ENCODE measurements at places on chromosomes 3 and 15. TPM values are rescaled to one million over a fixed set of nuclear protein-coding genes. Genes with fewer than 3 reads are reported as not detected.

- H3K27ac ChIP-seq: peak overlapping the region; percentile 45
- 0 out of 2 replicates have a peak, but pooled peaks cover 1% of the 10 kb centered on the region for H3K36me3 ChIP-seq
- peaks cover 24% of the 10 kb centered on the region for H3K4me1 ChIP-seq
Measured at GRCh38 chr3:133659806-133660205, 1.9 kb downstream of the TOPBP1 start.

GRCh38 chr15:67433495-67434099, 87.3 kb upstream of the C15orf61 start:
- no peak overlapping the region for H3K4me3 ChIP-seq
- peak; percentile 59 for DNase-seq
- H3K27ac ChIP-seq: no peak overlapping the region
- no peaks in the 10 kb centered on the region for H3K27me3 ChIP-seq

GRCh38 chr3:115156046-115156654, 9.1 kb upstream of the ZBTB20 start:
- DNase-seq: no peak
- H3K36me3 ChIP-seq: no peaks in the 10 kb centered on the region
- no peaks in the 10 kb centered on the region for H3K4me1 ChIP-seq

KBTBD12 gene
- total RNA-seq: not detected

DNA sequence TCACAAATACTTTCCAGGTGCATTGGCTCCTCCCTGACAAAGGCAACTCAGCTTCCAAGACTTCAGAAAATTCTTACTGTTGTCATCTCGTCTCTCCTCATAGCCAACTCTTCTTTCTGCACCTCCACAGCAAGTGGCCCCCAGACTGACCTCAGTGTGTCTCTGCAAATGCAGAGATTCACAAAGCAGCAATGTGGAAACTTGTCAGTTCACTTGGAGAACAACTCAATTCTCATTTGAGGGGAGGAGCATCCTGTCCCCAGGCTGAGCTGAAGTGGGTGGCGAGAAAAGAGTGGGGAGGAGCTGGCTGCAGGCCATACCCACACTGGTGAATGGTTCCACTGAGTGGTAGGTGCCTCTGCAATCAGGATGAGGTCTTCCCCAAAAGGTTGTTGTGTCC, 248.7 kb upstream of the IL12A start:
- H3K27ac ChIP-seq: peak overlapping the region; percentile 29
- no peak for DNase-seq
- H3K36me3 ChIP-seq: no peaks in the 10 kb centered on the region
